T1000 (cell line): ENCODE measurements at places on chromosomes 3 and 15.

DNA sequence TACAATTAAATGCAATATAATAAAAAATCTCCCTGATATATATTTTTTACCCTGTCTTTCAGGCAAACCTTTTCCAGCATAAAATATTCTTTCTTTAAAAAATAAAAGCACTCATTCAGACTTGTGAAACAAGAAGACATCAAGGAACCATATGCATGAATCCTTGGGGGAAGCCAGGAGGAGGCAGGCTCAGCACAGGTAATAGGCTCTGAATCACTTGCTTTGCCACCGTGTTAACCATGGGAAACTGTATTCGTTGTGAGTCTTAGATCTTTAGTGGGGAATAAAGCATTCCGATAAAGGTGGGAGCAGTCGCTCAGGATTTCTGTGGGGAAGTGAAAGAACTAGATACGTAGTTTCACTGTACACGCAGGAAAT, 42.4 kb downstream of the FBN1 start:
- DNase-seq, result no peak

DNA sequence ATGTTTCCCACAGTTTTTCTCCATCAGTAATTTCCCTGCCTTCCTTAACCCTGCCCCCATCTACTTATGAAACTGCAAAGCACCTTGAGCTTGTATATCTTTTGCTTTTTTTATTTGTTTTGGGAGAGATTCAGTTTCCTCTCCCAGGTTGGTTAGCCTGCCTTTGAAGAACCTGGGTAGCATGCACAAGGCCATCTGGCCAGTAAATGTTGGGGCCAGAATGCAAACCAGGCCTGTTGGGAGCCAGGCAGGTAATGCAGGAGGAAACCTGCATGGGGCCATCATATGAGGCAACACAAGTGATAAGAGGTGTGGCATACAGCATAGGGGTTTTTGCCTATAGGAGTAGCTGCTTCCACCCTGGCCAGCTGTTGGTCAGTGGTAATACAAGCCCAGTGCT, 17.7 kb downstream of the SYNPR start:
- no peak for DNase-seq

GRCh38 chr3:70805061-70805889, 492.8 kb upstream of the MDFIC2 start:
- DNase-seq, result no peak

GRCh38 chr3:171230865-171231264, 204.3 kb upstream of the SLC2A2 start:
- DNase-seq, result no peak

DNA sequence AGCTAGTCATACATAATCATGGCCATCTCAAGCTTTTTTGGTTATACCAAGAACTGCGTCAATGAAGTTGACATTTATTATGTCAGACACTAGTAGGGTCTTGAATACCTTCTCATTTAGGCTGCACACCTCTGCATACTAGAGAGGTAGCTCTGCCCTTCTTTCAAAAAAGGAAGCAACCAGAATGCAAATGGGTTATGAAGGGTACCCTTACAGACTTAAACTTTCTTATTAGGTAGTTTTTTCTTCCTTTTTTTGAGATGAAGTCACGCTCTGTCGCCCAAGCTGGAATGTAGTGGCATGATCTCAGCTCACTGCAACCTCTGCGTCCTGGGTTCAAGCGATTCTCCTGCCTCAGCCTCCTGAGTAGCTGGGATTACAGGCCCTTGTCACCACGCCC, 3.3 kb downstream of the PCNP start:
- DNase-seq, result no peak

DNA sequence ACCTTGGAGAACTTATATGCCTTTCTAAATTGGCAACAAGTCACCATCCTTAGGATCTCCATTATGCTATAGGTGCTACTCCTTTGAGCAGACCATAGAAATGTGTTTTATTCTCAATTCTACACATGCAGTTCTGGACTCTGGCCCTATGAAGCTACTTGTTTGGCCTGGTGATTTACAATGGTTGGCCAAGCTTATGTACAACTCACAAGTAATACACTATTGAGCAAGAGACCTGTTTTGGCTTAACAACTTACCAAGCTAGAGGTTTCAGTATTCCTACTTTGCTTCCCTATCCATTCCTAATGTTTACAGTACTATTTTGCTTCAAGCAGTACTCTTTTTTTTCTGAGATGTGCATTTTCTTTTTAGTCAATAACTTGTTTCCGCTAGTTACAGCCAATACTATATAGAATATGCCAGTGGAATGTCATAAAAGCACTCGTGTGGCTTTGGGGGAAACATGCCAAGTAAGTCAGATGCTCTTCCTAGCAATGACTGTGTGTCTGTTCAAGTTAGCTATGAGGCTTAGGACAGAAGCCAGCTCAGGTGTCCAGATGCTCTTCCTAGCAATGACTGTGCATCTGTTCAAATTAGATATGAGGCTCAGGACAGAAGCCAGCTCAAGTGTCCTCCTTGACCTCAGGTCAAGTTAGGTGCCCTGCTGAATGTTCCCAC, 174.9 kb upstream of the SEMA6D start:
- DNase-seq, result no peak

DNA sequence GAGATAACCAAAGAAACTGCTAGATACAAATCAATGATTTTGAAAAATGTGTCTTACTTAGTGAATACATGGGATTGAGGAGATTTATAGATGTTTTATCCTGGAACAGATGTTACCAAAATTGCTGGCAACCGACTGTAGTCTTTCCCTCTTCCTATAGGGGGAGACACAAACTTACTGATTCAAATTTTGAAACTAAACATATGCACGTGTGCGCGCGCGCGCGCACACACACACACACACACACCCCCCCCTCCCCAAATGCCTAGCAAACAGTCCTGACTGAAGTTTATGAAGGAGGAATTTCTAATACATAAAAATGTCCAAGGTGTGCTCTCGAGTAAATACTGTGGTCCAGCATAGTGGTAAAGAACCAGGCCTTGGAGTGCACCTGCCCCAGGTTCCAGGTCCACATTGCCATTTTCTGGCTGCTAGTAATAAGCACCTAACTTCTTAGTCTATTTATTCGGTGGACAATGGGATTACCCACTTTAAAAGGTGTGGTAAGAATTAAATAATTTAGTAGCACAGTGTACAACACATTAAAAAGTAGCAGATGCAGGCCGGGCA, 18.5 kb upstream of the C3orf62 start:
- DNase-seq, result no peak

GRCh38 chr15:61195116-61196002, 33.7 kb downstream of the RORA start:
- DNase-seq, result no peak

DNA sequence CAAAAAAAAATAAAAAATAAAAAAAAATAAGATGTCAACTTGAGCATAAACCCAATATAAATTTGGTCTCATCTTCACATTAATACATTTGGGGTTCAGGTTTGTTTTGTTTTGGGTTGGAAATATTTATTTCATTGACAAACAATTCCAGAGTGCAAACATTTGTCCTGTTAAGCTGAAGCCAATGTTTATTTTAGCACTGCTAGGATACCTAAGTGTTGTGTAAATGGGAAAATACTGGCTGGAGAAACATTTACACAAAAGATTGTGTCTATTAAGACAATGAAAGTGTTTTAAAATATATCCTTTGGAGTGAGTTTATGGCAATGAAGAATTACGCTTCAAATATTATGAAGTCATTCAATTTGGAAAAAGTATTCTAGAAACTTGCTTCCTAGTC, 91.1 kb downstream of the MEIS2 start:
- DNase-seq, result no peak

- no peak for DNase-seq
These were observed 26.2 kb downstream of the KIF7 start for GRCh38 chr15:89628806-89629715.

- DNase-seq, result no peak
These were observed 57.6 kb downstream of the LRIG1 start for GRCh38 chr3:66443118-66443803.

DNA sequence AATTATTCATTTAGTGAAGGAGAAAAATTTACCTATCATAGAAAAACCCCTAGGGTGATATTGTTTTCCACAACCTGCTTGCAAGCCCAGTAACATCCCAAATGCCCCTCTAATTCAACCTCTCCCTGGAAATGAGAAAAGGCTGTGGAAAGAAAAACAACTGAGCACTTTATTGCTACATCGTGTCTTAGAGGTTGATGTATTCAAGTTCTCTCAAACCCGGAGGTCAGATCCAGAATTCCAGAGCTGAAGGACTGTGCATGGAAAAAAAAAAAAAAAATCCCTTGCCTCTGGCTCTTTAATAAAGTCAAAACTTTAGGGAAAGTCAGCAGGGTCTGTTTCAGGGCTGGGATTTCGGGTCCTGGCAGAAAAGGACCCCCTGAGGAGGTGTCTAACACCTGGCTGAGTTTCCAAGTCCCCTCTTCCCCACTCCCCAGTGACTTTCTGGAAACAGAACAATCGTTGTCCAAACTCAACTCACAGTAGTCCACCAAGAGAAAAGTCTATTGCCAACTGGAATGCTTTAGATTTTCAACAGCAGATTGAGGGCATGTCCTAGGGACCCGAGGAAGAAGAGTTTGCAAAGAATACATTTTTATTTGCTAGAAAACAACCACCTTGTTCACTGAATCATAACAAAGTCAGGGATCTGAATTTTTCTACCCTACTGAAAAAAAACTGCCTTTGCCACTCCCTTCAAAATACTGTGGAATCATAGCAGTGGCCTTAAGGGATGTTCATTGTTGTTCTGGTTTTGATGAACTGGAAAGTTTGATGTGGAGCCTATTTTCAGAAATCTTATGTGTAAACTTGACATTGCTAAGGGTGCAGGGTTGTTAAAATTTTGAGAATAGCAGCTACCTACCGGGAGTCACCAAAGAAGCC, 207.5 kb upstream of the ADAMTS9 start:
- DNase-seq, result no peak

- DNase-seq, result no peak
These were observed 156.8 kb downstream of the LRTM1 start for GRCh38 chr3:54771050-54771449.

- no peak for DNase-seq
These were observed 101.8 kb downstream of the XXYLT1 start for GRCh38 chr3:195169011-195169649.

GRCh38 chr15:49832511-49832910, 211.7 kb downstream of the DTWD1 start:
- no peak for DNase-seq

DNA sequence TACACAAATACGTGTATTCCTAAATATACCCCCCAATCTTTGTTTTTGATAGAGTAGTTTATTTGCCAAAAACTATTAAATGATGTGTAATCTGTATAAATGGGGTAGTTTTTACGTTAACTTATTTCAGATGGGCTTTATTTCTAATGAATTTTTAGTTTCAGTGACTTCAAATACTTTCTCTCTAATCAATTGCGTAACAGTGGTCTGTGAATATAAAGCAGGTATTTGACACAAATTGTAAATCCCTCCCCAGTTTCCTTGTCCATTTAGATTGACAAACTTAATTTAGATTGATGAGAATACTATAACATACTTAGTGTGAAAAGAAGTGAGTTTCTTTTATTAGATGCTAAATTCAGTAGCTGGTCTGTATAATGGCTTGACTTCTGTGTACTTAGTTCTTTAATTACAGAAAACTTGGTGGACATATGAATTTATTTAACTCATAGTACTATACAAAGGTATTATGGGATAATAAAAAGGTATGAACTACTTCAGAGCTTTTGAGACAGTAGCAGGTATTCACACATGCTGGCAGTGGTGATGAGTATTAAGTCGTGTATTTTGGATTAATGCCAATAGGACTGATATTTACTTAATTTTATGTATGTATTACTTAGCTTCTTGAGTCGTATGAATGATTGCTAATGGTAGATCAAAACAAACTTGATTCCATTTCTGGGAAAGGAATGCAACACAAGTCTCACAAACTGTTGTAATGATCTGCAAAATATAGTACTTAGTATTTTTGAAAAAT, 81.6 kb downstream of the STT3B start:
- DNase-seq, result no peak

DNA sequence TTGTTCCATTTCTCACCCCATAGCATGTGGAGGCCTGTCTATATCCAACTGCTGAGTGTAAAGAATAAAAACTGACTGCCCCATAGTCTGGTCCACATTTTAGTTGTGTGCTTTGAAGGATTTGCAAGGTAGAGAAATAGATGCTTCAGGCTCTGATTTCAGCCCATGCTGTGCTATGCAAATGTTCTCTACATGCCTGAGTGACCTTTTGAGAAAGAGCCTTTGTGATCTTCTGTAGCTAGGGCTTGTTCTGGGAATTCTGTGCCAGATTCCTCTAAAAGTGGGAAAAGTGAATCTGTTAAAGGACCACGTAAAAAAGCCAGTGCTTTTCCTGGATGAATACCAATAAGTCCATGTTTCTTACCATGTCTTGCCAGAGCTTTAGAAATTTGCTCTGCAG, 5.2 kb downstream of the KCTD6 start:
- DNase-seq, result no peak

GRCh38 chr15:92200891-92201290, 192.8 kb upstream of the ST8SIA2 start:
- no peak for DNase-seq

GRCh38 chr15:40929660-40930429, 705 bp downstream of the DLL4 start:
- DNase-seq, result no peak

DNA sequence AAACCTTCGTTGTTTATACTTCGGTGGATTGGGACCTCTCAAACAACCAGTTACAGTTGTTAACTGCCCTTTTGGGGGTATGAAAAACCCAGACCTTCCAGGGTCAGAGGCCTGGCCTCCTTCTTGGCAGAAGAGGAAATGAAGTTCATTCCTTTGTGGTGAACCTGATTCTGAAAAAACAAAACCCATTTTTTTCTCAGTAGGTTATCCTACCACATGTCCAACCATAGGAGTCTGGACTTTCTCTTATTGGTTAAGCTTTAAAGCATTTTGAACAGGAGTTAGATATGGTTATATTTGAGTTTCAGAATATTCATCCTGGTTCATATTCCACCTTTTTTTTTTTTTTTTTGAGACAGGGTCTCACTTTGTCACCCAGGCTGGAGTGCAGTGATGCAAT, 7.2 kb upstream of the LACTB start:
- DNase-seq, result no peak

GRCh38 chr15:60525341-60526039, 46.5 kb upstream of the ICE2 start:
- DNase-seq, result no peak

GRCh38 chr3:181487236-181487978, 224.3 kb upstream of the SOX2 start:
- DNase-seq, result no peak

DNA sequence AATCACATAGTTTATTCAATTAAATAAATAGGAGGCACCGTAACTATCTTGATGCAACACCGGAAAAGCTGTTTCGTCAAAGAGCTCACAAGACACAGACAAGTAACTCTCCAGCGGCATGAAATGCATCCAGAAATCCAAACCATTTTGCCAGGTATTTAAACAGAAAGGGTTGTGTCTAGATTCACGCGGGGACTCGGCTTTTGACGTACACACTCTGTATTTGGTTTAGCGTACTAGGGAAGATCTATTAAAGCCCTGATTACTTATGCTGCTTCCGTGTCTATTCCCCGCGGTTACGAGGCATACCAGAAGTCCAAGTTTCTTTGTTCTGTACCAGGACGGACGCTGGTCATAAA, 718 bp downstream of the BNIP2 start:
- DNase-seq, result no peak

GRCh38 chr3:33035596-33035995, 61.4 kb downstream of the GLB1 start:
- no peak for DNase-seq

GRCh38 chr3:75180945-75181298, 483.2 kb upstream of the FRG2C start:
- DNase-seq, result no peak
